Hematopoietic multipotent progenitor cell (in vitro differentiated cells): ENCODE measurements at places on chromosomes 11 and 22.

- DNase-seq = no peak
Measured at GRCh38 chr11:133661846-133662245, 129.5 kb upstream of the OPCML start.

GRCh38 chr11:94694309-94695060 lies 73.7 kb upstream of the AMOTL1 start:
- no peak for DNase-seq

GRCh38 chr11:94814272-94814976 lies 46.3 kb downstream of the AMOTL1 start:
- DNase-seq = no peak

DNA sequence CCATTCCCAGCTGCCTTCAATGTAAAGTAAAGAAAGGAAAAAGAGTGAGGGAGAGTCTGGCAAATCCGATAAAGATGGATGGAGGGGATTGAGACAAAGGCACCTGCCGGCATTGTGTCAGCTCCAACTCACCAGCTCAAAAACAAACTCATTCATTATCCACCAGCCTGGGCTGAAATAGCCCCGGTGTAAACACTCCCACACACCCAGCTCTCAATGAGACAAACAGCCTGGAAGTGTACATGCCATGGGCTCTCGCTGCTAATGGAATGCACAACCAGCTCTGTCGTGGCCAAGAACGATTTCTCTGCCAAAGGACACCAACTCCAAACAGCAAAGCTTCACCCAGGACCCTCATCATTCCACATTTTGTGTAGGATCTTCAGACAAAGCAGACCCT lies 89.3 kb upstream of the OPCML start:
- DNase-seq = no peak

DNA sequence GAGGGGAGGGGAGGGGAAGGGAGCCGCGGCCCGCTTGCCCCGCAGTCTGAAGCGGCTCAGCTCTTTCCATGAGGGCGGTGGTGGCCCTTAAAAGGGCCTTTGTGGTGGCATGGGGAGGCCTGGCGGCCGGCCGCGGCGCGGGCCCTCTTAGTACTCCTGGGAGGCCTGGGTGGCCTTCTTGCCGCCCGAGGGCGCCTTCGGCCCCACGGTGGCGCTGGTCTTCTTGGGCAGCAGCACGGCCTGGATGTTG lies 6.9 kb downstream of the DPAGT1 start:
- DNase-seq = no peak

DNA sequence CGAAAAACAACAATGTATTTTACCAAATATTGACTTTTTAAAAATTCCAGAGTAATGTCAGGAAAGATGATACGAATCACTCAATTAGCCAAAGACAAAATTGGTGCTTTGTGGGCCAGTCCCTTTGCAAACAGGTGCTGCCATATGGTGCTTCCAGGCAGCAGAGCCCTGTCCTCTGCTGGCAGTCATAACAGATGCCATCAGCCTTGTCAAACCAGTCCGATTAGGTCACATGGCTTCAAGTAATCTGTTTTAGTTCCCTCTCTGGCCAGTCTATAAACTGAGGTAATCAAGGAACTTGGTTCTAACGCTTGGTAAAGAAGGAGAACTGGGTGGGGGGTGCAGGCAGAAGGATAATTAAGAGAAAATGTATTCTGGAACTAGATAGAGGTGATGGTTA lies 49.1 kb upstream of the CAPRIN1 start:
- no peak for DNase-seq

DNA sequence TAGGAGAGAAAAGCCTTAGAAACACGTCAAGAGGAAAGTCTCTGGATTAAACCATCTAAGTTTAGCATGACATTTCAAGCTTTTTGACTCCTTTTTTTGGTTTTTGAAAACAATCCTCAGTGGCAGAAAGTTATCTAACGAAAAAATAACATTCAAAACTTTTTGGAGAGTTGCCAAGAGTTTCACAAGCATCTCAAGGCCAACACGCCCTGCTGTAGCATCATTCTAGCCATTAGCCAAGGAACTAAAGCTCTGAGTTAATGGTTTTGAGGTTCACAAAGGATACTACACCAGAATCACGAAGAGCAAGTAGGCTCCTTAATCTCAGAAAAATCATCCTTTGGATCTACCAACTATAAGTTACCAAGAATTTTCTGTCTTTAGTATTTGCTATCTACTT lies 94.8 kb downstream of the PICALM start:
- no peak for DNase-seq

- no peak for DNase-seq
Measured at GRCh38 chr11:134407321-134407828, 4.7 kb downstream of the B3GAT1 start.

DNA sequence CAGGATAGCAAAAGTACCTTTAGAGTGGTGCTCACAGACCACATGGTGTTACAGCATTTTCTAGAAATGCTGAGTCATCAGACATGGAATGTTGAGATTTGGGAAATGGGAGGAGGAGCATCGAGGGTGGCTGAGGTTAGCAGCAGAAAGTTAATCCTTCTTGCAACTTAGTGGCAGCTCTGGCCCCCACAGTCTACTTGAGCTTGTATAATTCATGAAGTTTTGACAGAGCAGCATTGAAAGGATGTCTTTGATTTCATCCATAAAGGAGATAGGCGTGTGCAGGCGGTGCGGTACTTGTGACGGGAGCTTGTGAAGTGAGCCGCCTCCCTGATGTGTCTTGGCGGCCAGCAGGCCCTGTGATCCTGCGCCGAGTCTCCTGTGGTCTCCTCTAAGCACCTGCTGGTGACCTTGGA lies 330.5 kb downstream of the TBC1D22A start:
- no peak for DNase-seq

GRCh38 chr11:283405-284104 lies 5.3 kb downstream of the NLRP6 start:
- DNase-seq = no peak

- no peak for DNase-seq
Measured at GRCh38 chr11:123745764-123746451, 4.4 kb upstream of the ZNF202 start.

DNA sequence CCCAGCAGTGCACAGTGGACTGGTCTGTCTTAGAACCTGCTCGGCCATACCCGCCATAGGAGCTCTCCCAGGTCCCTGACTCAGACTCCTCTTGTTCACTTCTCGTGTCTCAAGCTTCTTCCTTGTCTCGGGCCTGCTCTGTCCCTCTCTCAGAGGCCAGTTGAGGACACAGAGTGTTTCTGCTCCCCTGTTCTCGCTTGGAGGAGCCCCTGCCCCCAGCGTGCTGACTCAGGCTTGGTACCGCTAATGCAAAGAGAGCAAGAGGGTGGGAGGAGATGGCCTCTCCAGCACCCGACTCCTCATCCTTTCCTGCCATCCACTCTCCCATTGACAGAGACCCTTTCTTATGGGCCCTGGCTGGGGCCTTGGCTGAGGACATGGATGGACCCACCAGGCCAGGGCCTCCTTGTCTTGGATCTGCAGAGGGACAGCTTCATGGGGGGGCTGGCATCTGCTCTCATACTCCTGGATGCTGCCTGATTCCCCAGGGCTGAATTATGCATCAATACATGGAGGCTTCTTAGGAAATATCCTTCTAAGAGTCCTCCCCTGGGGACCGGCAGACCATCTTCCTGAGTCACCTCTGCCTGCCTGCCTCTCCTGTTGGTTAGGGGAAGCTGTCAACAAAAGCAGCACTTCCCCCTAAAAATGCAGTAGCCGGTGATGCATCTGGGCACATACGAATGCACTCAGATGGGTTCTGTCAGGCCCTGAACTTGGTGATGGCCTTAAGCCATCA lies 15.9 kb downstream of the TSPAN18 start:
- no peak for DNase-seq

DNA sequence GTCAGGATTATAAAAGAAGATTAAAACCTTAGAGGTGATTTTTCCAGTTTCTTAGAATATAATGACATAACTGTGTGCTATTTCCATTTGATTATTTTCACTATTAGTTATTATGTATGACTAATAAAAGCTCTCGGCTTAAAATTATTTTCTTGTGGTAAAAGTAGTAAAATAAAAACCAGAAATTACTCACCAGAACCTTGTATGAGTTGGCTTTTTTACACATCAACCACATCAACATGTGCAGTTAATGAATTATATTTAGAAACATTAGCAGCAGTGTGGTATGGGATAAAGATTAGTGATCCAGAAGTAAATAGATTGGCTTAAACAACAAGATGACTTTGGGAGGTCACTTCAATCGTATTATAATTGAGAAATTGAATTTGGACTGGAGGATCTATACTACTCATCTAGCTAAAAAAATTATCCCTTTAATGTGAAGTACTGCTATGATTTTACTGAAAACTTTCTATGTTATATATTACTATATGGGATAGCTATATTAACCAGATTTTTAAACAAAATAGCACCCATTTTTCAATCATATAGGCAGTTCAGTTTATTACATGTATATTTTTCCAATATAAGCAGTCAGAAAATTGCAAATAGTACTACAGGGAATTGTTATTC lies 2.8 kb upstream of the BCO2 start:
- DNase-seq = no peak

DNA sequence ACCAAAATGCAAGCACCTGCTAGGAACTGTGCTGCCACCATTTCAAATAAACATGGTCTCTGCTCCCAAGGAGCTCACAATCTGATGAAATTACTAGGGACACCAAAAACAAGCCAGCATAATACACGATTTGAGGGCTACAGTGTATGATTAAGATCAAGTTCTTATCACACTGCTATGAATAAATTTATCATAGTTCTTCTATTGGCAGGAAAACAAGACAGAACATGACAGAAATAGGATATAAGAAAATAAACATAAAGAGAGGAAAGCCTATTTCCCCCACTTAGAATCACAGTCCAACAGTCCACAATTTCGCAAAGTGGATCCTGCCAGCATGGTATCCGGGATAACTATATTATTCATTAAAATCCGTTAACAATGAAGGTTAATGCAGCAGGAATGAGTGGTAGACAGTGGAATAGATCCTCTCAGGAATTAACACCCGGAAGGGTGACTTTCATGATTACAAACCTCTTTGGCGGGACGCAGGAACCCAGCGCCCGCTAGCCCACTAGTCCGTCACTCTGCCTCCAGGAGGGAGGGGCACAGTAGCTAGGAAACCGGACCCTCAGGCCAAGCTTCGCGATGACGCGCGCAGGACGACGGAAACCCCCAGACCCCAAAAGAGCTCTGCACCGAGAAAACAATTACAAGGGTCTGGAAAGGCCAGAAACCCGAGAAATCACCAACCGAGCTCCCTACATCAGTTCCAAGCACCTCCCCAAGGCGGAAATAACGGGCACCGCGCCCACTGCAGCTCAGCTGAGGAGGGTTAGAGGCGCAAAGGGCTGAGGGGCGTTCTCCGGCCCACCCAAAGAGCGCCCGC lies 607 bp downstream of the CCDC82 start:
- DNase-seq = peak; percentile 68

DNA sequence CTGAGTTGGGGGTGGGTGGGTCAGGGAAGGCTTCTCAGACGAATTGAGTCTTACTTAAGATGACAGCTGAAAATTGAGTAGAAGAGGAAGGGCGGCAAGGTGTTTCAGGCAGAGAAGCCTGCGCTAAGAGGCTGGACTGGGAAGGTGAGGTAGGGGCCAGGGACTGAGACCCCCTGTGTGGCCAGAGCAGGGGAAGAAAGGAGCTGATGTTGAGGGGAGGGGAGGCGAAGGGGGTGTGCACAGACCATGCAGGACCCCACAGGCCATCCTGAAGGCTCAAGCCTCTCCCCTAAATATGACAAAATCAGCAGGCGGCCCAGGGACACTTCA lies 40.6 kb upstream of the CREB3L1 start:
- DNase-seq = no peak

GRCh38 chr22:40423310-40423688 lies 52.9 kb downstream of the SGSM3 start:
- DNase-seq = no peak

- peak; percentile 71 for DNase-seq
Measured at GRCh38 chr11:73288873-73289707, 17.0 kb downstream of the P2RY6 start.

- no peak for DNase-seq
Measured at GRCh38 chr11:82703796-82704195, 29.9 kb downstream of the FAM181B start.

DNA sequence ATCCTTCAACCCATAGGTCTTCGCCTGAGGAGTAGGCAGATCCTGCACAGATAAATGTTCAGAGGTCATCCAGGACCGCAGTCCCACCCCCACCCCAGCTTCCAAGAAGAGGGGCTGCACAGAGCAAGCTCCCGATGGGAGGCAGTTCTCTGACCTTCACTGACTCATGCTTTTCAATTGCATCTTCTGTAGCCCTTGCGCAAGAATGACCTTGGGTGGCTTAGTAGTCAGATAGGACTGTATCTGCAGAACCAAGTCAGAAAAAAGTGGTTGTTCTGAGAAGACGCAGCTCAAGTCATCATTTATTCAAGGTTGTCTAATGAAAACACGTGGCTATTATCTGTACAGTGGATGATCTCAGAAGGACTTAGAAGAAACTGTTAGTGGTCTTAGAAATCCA lies 16.4 kb upstream of the GRAMD1B start:
- DNase-seq = no peak

DNA sequence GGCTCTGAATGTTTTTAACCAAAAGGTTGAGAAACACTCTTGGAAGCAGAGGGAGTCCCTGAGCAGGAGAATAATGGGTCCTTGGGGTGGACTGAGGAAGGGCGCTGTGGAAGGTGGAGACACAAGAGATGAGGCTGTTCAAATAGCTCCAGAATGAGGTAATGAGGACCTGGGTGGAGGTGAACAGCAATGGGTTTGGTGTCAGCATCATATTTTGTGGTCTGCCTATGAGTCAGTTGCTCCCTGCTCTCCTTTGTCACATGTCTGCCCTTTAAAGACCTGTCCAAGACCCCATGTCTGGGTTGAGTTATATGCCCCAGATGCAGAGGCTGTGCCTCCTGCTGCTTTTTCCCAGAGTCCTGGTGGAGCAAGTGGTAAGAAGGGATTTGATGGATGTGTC lies 113.6 kb downstream of the BARX2 start:
- DNase-seq = no peak

DNA sequence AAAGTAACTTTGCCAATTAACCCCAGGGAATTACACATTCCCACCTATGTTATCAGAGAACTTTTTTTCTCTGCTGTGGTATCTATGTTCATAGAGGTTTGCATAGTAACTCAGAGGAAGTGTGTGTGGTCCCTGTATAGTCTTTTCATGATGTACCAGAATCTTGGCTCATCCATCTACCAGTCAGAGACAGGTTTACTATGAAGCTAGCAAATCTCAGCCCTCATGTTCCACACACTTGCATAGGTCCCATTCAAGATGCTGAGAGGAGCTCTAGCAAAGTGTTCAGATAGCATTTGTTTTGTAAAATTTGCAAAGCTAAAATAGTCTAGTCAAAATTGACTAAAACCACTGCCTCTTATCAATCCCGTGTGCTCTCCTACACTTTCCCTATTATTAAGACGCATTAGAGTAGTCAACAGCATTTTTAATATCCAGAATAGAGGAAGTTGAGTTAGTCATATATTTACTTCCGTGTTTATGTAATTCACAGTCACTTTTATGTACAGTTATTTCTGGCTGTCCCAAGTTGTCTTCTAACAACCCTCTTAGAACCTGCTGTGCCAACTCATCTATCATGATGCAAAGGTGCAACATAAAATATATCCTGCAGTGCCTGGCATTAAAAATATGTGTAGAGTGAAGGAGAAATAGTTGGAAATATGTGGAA lies 184.2 kb downstream of the FAM76B start:
- peak; percentile 5 for DNase-seq

GRCh38 chr22:46770726-46771125 lies 8.3 kb downstream of the TBC1D22A start:
- peak; percentile 25 for DNase-seq
